ENCODE measurements at places on chromosomes 11 and 22.

DNA sequence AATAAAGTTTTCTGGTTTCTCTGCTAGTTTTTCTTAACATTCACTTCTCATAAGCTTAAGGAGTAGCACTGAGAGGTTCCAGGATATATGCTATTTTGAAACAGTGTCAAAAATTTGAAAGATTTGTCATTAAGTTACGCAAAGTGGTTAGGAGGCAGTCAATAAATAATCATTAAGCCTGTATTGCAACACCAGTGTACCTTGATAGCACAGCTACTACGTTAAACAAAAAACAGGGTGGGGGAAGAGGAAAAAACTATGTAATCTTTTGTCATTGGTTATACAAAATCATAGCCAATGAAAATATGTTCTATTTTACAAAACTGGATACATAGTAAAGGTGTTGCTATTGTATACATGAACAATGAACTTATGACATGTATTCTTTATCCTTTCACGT is 30.4 kb upstream of the PITPNB start:
- no peak for DNase-seq

GRCh38 chr22:25019427-25020184 is 67.1 kb downstream of the KIAA1671 start:
- DNase-seq: no peak

DNA sequence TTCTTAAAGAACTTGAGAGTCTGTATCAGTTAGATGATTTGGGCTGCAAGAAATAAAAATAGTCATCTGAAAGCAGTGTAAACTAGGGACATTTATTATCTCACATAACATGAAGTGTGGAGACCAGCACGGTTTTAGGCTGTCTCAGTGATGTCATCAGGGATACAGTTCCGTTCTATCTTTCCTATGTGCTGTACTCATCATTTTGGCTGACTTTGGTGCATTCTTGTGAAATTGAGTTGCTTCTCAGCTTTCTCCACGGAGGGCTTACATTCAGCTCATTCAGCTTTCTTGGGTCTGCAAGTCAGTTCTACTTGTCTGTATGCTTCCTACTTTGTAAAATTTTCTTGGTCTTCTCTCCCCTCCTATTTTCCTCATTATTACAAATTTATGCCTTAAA is 51.8 kb upstream of the LIN7C start:
- DNase-seq: no peak

DNA sequence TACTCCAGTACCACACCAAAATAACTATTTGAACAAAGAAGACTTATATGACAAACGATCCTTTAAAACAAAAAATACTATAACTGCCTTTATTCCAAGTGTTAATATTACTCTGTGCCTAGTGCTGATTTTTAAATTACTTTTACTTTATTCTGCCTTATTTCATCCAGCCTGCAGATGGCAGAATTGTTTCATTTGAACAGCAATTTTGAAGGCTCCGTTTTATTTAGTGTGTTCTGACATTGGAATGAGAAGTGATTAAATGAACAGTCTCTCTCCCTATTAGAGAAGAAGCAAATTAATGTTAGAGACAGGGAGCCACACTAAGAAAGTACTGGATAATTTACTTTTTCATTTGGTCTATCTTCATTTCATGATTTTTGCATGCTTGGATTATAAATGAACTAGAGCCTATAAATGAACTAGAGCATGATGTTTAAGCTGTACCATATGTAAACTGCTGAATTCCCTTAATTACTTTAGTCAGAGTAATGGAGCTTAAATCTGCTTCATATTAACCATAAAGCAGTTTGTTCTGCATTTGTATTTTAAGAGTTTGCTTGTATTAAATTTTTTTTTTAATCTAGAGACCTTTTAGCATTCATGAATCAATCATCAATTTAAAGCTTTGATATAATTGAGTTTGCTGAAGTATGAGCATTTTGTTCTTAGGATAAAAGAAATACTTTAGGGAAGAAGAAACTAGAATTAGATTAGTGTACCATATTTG is 9.8 kb downstream of the PDHX start:
- DNase-seq: peak; percentile 12

DNA sequence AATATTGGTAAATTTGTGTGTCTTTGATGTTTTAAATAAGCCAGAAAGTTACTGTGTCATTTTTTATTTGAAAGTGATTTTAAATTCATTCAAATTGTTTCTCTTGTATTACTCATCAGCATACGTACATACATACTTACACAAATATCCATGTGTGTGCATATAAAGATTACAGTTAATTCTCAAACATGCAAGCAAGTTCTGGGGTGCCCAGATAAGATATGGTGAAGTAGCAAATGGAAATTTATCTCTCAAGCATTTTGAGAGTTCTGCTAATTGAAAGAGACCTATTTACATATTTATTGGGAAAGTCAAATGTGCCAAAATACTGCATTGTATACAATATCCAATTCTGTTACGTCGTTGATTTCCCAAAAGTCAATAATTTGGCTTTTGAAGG is 1024.0 kb upstream of the CNTN5 start:
- DNase-seq: no peak

GRCh38 chr11:73976451-73977151 is 6.0 kb downstream of the UCP2 start:
- DNase-seq: no peak

DNA sequence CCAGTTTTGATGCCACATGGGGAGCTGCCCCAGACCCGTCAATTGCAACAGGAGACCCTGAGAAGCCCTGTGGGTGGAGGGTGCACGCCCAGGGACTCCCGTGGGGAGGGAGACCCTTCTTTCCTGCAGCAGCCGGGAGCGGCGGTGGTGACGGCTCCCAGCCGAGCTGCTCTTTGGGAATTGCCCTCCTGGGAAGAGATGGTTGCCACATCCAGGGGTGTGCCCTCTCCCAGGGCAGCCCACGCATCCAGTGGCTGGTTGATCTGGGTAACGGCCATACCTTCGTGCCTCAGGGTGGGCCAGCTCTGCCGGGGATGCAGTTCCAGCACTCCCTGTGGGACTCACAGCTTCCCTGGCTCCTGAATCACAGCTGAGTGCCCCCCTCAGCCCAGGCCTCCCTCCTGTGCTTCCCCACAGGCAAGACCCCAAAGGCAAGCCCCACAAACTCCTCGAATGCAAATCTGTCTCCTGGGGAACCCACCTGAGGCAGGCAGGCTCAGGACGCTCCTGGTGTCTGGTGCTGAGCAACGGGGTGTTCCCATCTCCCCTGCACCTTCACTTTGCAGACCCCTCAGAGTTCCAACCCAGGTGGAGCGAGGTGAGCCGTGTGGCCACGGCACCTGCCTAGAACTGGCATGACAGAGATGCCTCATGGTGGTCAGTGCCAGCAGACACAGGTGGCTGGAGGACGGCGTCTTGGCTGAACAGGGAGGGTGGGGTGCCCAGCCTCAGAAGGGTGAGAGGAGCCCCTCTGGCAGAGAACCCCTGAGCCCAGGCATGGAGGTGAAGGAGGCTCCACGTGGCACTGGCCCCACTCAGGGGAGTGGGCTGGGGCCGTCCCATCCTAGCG is 1027.4 kb downstream of the BRD1 start:
- no peak for DNase-seq

GRCh38 chr22:49574205-49574880 is 253.3 kb downstream of the BRD1 start:
- DNase-seq: no peak

- no peak for DNase-seq
Observed at GRCh38 chr11:126024123-126024522, 38.5 kb downstream of the CDON start.

- DNase-seq: no peak
Observed at GRCh38 chr11:27718863-27719545, 18.7 kb upstream of the BDNF start.

DNA sequence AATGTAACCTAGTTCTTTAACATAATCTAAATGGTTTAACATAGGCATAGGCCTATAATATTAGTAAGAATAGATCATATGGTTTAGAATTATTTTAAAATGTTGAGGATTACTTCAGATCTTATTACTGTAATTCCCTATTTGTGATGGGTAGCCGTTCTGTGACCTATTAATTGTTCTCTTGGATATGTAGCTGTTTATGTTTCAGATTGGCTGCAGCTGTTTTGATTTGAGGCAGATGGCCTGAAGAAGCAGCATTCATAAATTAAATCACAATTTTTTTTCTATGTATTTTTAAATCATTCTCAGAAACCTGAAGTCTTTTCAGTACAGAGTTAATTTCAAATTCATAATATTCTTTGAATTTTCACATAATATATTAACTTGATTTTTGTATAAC is 104.5 kb downstream of the PDE3B start:
- DNase-seq: no peak

GRCh38 chr11:112016765-112017376 is 8.3 kb upstream of the DLAT start:
- DNase-seq: no peak

DNA sequence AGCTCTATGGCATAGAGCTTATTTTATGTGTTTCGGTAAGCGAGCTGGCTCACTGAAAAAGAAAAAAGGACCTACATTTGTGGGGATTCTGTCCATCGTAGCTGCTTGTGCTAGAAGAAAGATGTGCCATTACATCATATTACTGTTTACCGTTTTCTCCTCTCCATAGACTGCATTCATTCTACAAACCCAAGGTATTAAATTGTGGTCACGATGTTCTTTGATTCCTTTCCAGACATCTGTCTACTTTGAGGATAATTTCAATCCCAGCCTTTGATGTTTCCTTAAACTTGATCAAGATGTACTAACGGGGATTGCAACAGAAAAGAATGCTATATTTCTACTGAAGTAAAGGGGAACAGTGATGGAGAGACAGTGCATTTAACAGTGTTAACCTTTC is 5.5 kb upstream of the OR52N1 start:
- DNase-seq: no peak

- no peak for DNase-seq
Observed at GRCh38 chr22:46308283-46308988, 11.8 kb downstream of the GTSE1 start.

GRCh38 chr11:18698341-18699268 is at the start of gene TMEM86A:
TSS of gene TMEM86A (plus strand) at chr11:18698779. CDS start at chr11:18698887, 108 bp downstream.
- DNase-seq: no peak

- DNase-seq: no peak
Observed at GRCh38 chr11:8715501-8715900, 32.9 kb downstream of the RPL27A start.

- DNase-seq: no peak
Observed at GRCh38 chr11:96207459-96208449, 135.2 kb downstream of the MAML2 start.

DNA sequence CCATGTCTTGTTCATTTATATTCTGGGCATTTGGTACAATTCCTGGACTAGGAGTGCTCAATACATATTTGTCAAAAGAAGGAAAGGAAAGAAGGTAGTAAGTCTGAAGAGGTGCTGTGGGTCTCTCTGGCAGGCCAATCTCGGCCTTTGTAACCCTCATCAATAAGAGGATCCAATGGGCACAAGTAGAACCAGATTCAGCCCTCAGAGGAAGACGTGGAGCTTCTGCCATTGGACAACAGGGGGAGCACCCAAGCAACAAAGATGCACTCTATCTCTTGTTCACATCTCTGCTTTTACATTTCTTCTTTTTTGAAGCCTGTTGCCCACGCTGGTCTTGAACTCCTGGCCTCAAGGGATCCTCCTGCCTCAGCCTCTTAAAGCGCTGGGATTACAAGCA is 2.2 kb upstream of the VPS11 start:
- DNase-seq: no peak

DNA sequence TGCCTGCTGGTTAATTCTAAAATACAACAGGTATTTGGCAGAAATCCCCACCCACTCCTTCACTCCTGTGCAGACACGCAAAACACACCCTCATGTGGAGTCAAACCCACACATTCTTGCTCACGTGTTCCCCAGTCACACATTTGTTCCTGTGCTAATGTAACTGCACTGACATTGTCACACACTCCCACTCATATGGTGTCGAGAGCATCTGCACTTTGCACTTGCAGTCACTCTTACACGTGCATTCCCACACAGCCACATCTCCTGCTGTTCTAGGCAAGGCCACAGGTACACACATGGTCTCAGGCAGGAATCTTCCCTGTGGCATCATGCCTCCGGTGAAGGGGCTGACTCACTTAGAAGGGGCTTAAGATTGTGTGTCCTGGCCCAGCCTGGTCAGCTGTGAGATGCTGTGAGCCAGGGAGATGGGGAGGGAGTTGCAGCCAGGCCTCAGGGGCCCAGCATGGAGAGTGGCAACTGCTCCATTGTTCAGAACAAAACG is 395.0 kb downstream of the TENM4 start:
- DNase-seq: no peak

- no peak for DNase-seq
Observed at GRCh38 chr22:37284805-37285355, 2.6 kb downstream of the CYTH4 start.

DNA sequence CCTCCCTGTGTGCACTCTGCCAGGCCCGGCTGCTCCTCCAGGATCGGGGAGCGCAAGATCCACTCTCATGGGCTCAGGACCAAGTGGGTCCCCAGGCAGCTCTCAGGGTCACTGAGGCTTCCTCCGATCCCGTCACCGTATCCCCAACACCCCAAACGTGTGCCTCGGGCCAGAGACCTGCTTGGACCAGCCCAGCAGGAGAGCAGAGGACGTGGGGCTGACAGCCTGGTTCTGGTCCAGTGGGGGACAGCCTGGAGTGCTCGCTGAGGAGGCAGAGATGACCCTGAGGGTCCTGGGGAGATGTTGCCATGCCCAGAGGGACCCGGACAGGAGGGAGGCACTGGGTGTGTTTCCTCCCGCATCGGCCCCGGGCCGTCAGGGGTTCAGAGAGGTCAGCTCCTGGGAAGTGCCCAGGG is 1402.6 kb downstream of the BRD1 start:
- no peak for DNase-seq

DNA sequence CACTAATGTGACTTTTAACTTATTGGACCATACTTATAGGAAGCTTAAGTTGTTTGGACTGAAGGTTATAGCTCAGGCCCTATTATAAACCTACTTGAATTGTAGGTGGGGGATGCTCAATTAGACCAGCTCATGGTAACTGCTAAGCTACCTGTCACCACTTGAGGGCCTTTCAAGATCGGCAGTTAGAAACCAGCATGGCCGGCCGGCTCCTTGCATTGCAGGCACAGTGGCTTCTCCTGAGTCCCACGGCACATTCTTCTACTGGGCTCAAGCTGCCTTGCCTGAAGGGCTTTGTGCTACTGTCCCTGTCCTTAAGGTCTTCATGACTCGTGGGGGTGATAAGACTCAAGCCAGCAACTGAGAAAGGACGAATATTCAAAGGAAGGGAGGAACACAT is 70.8 kb downstream of the TBC1D22A start:
- no peak for DNase-seq

- no peak for DNase-seq
Observed at GRCh38 chr11:102367364-102367763, 20.4 kb downstream of the BIRC2 start.

DNA sequence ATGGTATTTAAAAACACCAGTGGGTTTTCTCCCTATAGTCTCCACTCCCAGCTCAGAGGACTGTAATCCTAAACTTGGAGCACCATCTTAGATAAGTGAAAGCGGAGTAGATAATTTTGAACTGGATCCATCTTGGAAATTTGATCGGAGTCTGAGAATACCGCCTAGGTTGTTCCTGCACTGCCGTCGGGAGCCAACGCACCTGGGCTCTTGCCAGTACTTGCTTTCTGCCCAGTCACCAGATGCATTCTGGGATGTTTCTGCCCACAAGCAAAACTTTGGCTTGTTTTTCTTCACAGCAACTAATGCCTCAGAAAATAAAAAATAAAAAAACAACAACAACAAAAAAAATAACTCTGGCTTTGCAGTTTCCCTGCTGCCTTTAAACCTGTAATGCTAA is 113.0 kb upstream of the MTMR2 start:
- no peak for DNase-seq

- peak; percentile 72 for DNase-seq
Observed at GRCh38 chr11:132126973-132127899, 756.8 kb downstream of the NTM start.
